NCI-H1105 treated with DMSO at 0.1 percent for 48 hours (cell line): ENCODE measurements at places on chromosomes 6 and 20.

DNA sequence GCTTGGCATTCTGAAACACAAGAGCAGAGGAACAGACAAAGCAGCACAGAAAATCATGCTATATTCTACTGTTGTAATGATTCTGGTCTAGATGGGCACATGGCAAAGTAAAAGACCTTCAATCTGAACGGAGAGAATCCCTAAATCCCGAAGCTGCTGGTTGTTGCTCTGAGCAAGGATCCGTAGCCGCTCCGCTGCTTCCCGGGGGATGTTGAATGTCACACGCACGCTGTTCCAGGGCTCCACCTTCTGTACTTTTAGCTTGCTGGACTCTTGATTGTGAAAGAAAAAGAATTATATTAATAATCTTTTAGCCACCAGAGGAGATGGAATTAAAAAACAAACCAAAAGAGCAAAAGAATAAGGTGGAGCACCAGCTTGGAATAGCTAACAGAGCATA, 49.3 kb downstream of the NCOA6 start:
- no peak for DNase-seq

- DNase-seq, result no peak
Observed at GRCh38 chr6:107870381-107870780, 46.3 kb upstream of the SCML4 start.

- no peak for DNase-seq
Observed at GRCh38 chr20:46230801-46231282, 77.5 kb downstream of the CDH22 start.

DNA sequence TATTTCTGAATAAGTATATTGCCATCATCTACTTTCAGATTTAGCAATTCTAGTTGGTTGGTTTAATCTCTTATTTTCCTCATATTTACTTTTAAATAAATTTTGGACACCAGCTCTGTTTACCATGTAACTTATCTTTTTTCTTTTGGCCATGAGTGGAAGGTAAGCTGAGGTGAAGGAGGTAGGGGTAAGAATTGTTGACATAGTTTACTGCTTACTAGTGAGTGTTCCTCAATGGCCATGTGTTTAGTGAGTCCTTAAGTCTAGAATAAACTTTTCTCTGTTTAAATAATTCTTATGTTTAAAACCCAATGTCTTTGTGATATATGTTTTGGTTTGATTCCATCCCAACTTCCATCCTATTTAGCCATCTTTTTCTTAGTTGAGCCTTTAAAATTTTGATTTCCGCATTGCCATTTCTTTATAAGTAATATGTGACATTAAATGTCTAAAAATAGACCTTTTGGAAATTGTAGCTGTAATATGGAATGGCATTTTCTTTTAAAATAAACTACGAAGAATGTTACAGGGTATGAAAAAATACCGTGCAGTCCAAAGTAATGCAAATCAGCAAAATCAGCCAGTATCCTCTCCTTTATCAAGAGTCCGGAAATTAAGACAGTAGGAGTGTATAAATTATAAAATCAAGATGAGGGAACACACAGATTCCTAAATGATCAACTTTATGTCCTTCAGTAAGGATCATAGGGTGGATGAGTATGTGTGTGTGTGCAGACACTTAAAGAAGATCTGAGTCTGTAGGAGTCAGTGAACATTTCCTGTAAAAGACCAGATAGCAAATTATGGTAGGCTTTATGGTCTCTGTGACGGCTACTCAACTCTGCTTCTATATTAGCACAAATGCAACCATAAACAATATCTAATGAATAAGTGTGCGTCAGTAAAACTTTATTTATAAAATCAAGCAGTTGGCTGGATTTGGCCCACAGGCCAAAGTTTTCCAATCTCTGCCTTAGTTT, 10.3 kb downstream of the STXBP5 start:
- DNase-seq, result no peak

DNA sequence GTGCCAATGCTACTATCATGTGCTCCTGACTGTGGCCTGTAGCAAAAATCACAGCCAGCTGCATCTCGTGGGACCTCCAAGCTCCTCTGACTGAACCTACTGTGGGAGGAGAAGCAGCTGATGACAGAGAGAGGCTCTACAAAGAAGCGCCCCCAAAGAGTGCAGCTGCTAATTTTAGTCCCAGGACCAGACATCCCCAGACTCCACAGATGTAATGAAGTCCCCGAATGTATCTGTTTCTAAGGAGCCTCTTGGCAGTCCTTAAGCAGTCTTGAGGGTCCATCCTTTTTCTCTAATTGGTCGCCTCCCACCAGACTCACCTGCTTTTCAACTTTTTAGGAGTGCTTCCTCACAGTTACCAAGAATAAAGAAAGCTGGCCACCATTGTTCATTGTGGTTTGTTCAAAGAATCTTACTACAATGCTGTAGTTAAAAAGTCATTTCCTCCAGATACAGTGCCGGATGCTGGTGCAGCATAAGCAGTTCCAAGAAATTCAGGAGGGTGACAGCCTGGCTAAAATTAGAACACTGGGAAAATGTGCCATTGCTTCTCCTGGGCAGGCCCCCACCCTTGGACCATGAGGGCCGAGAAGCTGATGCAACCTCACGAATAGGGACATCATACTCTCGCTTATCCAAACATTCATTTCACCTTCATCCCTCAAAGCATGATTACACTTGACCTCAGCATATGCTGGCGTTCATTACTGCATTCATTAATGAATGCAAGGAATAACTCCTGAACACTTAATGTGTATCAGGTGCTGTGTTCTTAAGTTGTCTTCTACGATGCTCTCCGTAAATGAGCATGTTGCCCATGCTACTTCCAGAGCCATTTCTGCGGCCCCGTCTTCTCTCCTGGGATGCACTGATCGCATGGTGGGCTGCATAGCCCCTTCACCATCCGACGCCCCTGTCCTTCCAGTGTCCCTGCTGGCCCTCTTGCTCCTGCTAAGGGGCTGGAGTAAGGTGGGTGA, 66.4 kb downstream of the LY86 start:
- DNase-seq, result no peak

GRCh38 chr6:89042664-89043063, 37.9 kb upstream of the PNRC1 start:
- DNase-seq, result no peak

DNA sequence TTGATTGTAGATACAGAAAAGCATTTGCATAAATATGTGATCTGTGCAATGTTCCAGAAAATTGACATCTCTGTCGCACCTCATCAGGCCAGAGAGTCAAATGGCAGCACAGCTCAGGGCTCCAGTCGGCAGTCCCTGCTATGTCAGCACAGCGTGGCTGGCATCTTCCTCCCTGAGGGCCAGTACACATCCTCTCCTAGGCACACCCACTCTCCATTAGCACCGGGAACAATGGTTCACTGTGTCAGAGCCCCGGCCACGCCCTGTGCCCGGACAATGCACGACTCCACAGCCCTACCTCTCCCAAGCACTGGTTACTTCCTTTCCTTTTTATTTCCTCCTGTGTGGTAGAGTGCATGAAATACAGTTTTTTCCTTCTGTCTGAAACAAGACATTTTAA, 114.9 kb downstream of the FOXC1 start:
- peak; percentile 51 for DNase-seq

DNA sequence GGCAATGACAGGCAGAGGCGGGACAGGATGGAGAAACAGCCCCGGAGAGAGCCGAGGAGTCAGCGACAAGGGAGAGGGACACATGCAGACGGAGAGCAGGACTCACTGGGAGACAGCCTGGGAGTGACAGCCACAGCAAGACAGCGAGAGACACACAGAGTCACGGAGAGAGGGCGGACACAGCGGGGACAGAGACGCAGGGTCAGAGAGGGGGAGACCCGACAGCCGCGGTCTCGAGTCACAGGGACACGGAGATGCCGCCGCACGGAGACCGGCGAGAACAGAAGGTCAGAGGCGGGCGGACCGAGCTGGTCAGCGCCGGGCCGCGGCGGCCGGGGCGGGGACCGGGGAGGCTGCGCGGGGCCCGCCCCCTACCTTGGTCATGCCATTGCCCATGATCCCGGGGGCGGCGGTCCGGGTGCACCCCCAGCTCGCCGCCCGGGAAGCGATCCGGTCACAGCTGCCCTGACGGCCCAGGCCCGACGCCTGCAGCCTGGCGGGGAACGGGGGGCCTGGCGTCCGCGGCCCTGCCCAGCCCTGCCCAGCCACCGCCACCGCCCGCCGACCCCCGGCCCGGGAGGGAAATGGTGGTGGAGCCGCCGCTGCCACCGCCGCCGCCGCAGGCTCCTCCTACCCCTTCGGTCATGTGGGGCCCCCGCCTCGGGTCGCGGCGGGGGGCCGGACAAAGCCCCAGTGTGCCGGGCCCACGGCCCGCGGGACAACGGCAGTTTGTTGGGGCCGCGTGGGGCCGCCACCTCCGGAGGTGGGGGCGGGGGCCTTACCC, at the start of the genes DUSP15 and TTLL9:
Gene DUSP15, minus strand, starts transcription at position 586 of the 784 bp plus-strand sequence. Its CDS starts 190 bp downstream, at position 396.
Gene TTLL9, plus strand, starts transcription at position 693 of the 784 bp plus-strand sequence. CDS start 493 bp downstream, outside the sequence.
- peak; percentile 29 for DNase-seq

GRCh38 chr6:89707766-89708165, 69.2 kb upstream of the LYRM2 start:
- DNase-seq, result no peak

DNA sequence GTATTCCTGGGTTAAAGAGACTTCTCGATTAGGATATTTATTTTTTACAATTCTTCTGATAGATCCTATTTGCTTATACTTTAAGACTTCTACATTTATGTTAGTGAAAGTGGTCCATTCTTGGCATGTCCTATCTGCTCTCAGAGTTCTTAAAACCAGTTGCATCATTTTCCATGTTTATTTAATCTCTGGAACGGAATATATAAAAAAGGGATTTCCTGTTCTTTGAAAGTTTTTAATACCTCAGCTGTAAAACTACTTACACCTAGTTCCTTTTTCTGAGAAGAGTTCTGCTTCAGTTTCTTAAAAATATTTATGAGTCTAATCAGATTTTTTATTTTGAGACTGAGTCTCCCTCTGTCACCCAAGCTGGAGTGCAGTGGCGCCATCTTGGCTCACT, 18.0 kb upstream of the MYL9 start:
- DNase-seq, result no peak

- no peak for DNase-seq
Observed at GRCh38 chr6:12353731-12354130, 63.6 kb downstream of the EDN1 start.
